ENCODE measurements at places on chromosomes 1 and 21.

DNA sequence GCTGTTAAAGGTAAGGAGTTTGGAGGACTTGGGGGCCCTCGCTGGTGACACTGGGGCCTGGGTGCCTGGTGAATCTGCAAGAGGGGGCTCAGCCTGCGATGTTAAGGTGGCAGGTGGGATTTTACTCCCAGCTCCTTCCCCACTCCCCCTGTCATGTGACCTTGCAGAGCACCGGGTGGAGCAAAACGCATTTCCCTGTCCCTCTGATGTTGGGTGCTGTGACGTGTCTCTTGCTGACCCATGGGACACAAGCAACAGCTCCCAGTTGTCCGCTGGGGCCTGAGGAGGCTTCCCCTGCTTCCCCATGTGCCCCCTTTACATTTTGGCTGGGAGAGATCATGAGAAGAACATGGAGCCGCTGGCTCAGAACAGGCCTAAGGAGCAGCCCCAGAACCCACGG lies 319.0 kb downstream of the MATN1 start:
- DNase-seq, result no peak

- no peak for DNase-seq
Observed at GRCh38 chr1:185325413-185325812, 8.4 kb upstream of the IVNS1ABP start.

DNA sequence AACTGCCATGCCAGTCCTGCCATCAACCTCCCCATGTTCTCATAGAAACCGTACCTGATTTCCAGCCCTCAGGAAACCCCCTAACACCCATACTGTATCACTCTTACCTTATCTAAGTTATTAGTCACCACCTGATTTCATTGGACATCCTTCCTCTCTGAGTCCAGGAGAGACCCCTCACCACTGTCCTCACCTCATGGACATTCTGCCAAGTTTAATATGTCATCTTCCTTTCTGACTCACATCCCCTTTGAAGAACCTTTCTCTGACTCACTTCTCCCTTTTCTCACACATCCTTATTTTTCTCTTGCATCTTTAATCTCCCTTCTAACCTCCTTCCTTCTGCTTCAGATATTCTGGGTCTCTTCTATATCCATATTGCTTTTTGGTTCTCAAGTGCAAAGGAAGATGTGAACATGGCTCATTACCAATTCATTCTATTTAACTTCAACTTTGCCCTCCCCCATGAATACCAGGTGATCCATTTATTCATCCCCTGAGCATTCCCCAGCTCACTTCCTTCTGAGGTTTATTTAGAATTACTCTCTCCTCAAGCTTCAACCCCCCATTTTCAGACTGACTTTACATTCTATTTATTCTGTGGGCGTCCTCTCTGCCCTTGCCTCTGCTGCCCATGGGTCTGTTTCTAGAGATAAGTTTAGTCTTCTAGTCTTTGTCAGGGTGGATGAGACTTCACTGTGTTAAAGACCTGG lies 206.8 kb upstream of the ESRRG start:
- no peak for DNase-seq

- no peak for DNase-seq
Observed at GRCh38 chr1:62381831-62382657, 54.8 kb upstream of the USP1 start.

DNA sequence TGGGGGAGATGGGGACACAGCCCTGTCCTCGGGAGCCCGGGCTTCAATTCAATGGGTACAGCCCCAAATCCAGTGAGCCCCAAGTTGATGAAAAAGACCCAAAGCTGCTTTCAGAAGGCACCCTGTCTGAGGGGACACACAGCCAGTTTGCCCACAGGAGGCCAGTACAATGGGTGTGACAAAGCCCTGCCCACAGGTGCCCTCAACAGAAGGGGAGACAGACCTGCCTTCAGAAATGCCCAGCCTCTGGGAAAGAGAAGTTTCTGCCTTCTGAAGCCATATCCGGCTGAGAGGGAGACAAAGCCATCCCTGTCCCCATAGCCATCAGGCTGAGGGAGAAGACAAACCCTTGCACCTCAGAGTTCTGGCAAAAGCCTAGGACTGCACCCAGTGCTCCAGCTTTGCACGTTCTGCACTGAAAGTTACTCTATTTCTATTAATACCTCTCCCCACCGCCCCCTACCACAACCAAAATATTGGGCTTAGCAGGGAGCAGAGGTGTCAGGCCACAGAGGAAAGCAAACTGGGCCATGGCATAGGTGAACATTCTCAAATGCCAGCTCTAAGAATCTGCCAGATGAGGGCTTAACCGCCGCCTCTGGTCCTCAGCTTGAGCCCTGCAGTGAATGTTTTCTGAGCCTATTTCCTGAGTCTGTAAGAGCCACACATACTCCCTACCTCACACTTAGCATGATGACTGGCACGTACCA lies 18.0 kb upstream of the PTAFR start:
- DNase-seq, result no peak

GRCh38 chr1:85325920-85326319 lies 49.5 kb upstream of the BCL10 start:
- no peak for DNase-seq

DNA sequence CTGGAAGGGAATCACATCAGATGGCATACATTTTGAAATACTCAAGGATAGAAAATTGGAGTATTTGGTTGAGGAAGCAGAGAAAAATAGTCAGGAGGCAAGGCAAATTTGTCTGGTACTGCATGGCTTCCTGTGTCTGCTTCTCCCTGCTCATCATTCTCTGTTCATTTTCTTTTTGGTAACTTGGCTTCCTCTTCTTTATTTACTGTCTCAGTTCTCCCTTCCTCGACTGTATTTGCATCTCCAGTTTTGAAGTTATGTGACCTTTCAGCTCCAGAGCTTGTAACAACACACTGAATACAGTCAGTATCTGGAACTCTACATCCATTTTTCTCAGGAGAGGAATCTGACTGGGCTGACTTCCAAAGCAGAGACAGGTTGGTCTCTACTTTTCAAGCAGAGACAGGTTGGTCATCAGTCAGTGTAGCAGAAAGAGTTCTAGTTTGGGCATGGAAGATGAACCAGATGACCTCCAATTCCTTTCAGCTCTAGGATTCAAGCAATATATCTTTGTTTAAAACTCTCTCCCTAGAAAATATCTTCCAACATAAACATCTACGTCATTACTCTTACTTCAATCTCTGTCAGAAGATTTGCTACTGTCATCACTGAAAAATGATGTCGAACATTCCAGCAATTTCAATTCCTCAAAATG lies 571.2 kb downstream of the ADGRL2 start:
- DNase-seq, result no peak

DNA sequence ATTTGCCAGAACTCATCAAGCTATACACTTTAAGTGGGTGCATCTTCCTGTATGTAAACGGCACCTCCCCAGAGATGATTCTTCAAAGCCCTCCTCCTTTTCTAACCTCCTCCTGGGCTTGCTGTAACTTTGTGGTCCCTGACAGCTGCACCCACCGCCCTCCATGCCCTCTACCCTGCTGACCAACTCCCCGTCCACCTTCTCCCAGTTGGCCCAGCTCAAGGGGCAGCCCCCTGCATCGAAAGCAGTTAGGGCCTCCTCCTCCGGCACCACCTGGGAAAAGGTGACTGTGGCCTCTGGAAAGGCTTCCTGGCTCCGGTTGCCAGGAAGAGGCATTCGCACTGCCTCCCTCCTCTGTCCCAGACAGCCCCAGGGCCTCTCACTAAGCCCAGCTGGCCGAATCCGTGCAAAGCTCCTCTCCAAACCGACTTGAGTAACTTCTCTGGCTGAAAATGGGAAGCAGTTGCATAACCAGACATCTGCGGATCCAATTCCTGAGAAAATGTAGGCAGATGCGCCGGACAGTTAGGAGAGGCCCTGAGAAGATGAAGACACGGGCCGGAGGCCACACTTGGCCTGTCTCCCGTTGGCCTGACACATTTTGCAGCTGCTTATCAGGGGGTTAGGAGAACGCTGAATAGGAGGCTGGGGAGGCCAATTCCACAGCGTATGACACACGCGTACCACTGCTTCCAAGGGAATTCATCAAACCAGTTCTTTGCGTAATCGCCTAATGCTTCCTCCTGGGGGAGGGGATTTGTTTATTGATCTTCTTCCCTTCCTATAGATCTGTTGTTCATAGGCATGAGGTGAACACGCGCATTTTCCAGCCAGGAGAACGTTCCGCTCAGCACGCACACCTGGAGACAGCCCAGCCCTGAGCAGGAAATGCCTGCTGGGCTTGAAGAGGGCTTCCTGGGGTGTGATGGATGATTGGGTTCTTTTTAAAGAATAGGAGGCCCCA lies 48.7 kb upstream of the COL6A2 start:
- no peak for DNase-seq

GRCh38 chr1:197660389-197660788 lies 114.9 kb downstream of the DENND1B start:
- DNase-seq, result no peak

DNA sequence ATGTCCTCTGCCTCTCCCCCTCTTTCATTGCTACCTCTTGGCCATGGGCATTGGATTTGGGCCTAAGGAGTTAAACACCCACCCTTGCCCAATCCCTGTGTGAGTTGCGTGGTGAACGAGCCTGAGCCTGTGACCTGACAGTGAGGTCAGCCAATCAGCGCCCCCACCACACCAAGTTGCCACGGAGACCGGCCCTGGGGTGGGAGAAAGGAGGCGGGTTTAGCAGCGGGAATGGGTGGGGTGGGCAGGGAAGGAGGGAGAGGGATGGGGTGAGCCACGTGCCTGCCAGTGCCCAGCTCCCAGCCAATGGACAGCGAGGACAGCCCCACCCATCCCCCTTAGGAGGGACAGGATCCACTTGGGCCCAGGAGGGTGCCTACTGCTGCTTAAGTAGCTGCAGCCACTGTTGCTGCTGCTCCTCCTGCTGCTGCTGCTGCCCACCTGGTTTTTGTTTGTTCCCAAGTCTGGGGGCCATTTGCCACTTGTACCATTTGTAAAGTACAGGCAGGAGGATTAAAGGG lies 9.5 kb downstream of the ZBTB7B start:
- DNase-seq, result no peak

DNA sequence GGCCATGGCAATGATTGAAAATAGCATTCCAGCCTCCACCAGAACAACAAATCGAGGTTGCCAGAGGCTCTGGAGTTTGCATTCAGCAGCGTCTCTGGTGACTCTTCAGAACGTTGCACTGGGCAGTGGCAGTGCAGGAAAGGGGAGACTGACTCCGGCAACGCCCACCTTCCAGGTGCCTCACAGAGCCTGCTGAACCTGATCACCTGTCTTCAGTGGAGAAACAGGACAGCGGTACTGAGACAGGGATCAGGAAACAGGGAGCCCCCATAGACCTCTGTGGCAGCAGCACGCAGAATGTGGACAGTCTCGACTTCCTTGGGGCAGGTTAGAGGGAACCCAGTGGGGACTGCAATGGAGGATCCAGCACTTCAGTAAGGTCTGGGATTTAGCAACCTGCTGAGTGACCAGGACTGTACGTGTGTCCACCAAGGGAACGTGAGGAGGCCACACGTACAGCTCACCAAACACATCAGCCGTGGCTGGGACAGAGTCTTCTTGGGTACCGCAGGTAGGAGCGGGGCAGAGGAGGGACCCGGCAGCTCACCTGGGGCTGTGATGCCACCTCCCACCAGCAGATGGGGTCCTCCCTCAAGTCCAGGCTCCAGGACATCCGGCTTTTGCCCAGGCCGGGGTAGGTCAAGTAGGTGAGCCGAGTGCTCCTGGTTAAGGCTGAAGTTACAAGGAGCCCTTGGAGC lies 128.6 kb downstream of the PRDM2 start:
- no peak for DNase-seq

- DNase-seq, result no peak
Observed at GRCh38 chr1:99704356-99704816, 58.5 kb downstream of the PALMD start.

- DNase-seq, result peak; percentile 7
Observed at GRCh38 chr1:2019172-2019543, at the start of gene GABRD. Gene GABRD (plus strand): TSS chr1:2019345. CDS start chr1:2019424, 79 bp downstream.

- no peak for DNase-seq
Observed at GRCh38 chr1:202247837-202248795, 54.5 kb downstream of the LGR6 start.

GRCh38 chr1:1274299-1274930 lies 761 bp upstream of the UBE2J2 start:
- no peak for DNase-seq

DNA sequence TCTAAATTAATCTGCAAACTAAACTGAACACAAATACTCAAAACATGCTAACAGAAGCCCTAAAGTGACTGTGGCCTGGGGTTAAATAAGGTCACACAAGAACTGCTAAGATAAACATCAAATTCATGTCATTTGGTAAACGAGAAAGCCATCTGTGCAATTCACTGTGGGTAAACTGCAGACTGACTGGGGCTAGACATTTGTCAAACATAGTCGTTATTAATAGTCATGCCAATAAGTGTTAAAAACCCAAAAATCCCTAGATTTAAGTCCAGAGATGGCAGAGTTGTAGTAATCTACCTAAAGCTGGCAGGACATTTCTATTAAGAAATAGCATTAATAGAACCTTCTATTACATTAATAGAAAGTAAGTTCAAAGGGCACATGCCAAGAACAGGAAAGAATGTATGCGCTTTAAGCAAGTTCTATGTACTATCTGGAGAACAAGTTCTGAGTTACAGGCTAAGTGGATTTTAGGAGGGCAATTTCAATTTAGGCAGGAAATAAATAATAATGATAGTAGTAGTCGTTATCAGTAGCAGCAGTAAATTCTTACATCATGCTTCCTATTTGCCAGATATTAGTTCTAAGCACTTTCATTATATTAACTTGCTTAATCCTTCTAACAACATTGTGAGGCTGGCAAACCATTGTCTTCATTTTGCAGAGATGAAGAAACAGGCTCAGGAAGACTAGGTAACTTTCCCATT lies 8.6 kb downstream of the EDEM3 start:
- DNase-seq, result no peak

DNA sequence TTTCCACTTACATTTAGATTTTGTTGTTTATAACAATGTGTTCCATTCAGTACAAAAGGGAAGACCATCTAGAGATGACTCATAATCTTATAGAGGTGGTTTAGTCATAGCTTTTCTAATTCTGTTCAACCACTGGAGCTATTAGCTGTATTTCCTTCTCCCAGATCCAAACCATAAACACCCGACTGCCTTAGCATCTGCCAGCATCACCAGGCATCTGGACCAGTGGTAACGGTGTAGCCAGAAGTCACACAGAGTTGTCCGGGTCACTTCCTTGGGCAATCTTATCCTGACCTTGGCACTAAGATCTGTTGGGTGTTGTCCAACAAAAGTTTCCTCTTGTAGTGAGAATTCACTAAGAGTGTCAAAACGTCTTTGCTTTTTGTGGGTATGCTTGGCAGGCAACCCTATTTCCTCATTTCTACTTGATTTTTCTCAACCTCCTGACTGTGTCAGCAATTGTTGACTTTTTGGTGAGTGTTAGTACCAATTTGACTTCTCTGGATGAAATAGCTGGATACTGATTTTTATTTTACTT lies 372.1 kb upstream of the B3GALT2 start:
- no peak for DNase-seq

- no peak for DNase-seq
Observed at GRCh38 chr1:202703191-202703590, 7.1 kb downstream of the SYT2 start.

DNA sequence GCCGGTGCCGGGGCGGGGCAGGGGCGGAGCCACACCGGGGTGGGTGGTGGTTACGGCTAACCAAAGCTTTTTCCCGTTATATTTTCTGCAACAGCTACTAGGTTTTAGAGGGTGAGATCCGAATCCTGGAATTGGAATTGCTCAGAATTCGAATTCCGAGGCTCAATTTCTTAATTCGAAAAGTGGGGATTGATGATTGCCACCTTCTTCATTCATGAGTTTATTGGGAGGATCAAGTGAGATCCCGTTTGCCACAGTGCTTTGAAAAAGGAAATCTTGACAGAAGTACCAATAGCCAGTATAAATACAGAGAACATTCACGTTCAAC lies 207 bp upstream of the SVBP start:
- DNase-seq, result no peak

GRCh38 chr1:231596337-231596791 lies 30.2 kb upstream of the DISC1 start:
- DNase-seq, result no peak

- no peak for DNase-seq
Observed at GRCh38 chr1:117615474-117615873, 9.6 kb downstream of the TENT5C start.
